ENCODE measurements at places on chromosomes 16 and 17.

DNA sequence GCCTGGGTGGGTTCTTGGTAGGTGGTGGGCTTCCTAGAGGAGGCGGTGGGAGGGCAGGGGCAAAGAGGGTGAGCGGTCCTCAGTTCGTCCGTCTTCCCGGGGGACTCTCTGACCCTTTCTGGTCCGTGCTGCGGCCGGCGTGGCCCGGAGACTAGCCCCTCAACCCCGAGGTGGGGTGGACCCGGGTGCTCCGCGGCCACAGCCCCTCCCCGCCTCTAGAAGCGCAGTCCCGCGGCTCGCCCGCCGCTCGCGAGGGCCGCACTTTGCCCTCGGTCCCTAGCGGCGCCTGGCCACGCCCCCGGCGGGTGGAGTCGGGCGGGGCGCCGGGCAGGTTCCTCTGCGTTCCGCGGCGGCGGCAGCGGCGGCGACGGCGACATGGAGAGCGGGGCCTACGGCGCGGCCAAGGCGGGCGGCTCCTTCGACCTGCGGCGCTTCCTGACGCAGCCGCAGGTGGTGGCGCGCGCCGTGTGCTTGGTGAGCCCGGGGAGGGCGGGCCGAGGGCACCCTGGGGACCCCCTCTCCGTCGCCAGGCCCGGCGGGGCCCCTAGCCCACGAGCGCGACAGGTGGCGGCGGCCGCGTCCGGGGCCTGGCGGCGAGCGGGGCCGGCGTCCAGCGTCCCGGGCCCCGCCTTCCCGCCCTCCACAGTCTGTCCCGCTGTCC, at the start of gene SYNGR2:
TSS of gene SYNGR2 (plus strand) at position 340 of the 661 bp plus-strand sequence. CDS start at position 376, 36 bp downstream.
- no peak for DNase-seq

DNA sequence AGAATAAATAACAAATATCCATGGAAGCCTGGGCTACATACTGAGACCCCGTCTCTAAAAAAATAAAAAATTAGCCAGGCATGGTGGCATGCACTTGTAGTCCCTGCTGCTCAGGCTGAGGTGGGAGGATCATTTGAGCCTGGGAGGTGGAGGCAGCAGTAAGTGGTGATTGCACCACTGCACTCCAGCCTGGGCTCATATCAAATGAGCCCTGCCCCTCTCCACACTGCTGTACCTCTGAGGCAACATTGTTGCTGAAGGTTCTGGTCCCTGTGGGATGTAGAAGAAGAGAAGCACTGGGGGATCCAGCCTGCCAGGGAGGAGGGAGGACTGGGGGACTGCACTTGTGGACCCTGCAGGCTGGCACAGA, 11.4 kb upstream of the ARHGAP23 start:
- no peak for DNase-seq

DNA sequence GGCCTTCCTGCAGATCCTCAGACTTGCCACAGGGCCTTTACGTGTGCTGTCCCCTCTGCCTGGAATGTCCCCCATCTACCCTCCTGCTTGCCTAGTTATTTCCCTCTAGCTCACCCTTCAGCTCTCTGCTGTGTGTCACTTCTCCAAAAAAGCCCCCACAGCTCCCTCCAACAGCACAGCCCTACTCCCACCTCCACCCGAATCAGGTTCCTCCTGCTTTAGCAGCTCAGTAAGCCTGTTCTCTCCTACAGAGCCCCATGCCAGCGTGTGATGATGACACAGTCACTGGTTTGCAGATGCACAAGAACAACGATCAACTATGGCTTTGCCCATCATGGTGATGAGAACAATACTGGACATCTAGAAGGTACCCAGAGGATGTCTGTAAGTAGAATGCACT, 7.1 kb upstream of the SAMD14 start:
- no peak for DNase-seq

GRCh38 chr17:78253946-78254672, 22.7 kb downstream of the TMEM235 start:
- peak; percentile 47 for DNase-seq

DNA sequence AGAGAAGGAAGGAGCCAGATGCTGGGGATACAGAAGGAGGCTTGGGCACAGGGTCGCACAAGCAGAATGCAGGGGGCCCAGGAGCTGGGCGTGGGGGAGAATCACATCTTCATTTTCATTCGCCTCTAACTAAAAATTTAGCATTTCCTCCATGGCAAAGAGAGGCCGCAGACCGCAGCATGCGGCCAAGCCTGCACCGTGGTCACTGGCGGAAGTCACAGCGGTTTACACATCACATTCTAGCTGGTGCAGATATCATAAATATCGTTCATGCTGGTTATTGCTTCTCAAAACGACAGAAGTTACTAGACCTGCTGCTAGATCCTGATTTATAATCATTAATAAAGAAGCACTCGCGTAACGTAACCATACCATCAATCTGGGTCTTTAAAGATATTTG, 162.0 kb downstream of the NTN1 start:
- DNase-seq = no peak

Measured in thoracic aorta (tissue), 2 donors.